EL (cell line): ENCODE measurements at places on chromosomes 3 and 15.
A peak's percentile ranks its signal among the peaks of the same experiment; 100 is the strongest.

DNA sequence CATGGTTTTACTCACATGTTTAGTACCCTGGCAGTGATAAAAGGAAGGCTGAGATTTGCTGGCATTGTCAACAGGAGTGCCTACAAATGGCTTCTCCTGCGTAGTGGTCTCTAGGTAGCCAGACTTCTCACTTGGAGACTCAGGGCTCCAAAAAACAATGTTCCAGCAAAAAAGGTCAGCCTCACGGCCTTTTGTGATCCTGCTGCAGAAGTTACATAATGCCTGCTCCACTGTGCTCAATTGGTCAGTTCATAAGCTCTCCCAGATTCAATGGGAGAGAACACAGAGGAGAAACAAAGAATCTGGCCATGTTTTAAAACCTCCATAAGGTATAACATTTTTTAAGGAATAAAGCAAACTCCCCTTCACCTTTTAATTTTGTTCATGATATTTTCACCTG lies 76.1 kb upstream of the CMSS1 start:
- DNase-seq: no peak

GRCh38 chr3:4580346-4581123 lies 87.4 kb downstream of the ITPR1 start:
- DNase-seq: no peak

DNA sequence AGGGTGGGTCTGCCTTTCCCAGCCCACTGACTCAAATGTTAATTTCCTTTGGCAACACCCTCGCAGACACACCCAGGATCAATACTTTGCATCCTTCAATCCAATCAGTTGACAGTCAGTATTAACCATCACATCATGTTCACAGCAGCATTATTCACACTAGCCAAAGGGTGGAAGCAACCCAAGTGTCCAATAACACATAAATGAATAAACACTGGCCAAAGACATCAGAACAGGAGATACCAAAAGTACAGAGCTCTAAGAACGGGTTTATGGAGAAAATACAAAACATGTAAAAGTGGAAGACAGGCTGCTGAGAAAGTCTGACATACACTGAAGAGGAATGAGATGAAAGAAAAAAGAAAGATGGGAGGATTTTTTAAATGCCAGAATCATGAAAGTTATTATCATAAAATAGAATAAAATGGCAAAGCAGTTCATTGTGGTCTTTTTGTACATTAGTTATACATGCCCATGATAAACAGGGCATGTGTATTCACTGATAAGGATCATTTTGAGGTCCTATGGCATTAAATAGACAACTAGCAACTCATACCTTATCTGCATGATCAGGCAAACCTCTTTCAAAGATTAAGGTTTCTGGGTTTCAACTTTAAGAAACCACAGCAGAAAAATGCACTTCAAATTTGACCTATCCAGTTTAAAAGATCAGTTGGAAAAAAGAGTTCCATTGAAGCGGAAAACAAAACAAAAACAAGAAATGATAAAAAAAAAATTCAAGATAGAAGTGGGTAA lies 22.9 kb downstream of the DNAAF4 start:
- DNase-seq: no peak

DNA sequence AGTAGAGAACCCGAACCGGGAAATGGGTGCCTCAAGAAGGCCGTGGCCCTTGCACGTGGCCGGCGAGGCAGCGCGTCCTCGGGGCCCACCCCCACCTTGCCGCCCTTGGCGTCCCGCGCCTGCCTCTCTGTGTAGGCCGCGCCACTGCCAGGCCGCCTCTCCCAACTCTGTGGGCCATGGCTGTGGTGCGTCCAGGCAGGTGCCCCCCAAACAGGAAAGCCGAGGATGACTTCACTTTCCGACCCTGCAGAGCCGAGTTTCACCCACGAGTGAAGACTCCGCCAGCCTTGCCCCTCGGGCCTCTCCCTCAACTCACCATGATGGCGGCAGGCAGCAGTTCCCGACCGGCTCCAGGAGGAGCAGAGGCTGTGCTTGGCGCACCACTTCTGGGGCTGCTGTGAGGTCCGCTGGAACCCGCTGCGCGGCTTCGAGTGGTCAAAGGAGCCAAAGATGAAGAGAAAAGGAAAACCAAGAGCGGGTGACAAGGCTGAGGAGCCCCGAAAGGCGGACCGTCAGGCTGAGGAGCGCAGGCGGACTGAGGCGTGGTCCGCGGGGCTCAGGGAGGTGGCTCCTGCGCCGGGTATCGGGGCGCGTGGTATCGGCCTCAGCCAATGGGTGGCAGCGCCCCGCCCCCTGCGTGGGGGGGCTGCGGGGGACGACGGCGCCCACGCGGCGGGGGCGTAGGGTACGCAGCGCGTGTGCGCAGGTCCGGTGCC lies at the start of gene DAZL:
TSS of gene DAZL (minus strand) at position 537 of the 716 bp plus-strand sequence. CDS start at position 319, 218 bp downstream.
- no peak for DNase-seq

- DNase-seq: peak; percentile 26
Measured at GRCh38 chr3:63967675-63968611, 55.4 kb downstream of the PSMD6 start.

GRCh38 chr15:89628301-89628700 lies 27.0 kb downstream of the KIF7 start:
- no peak for DNase-seq

GRCh38 chr15:62740141-62741004 lies 302.2 kb upstream of the TPM1 start:
- DNase-seq: peak; percentile 30

DNA sequence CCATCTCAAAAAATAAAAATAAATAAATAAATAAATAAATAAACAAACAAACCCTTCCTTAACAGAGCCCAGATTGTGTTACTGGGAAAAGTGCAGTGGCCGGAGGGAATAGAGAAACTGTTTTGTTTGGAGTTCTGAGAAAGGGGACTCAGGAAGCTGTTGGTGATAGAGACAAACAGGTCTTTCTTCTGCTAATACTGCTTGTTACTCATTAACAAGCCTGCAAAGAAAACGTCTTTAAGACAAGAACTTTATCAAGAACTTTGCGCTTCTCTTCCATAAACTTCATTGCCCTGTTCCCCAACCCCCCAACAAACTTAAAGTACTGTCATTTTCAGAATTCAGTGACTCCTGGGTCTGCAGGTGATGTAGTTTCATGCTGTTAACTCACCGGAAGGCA lies 68.8 kb upstream of the GSK3B start:
- DNase-seq: no peak

DNA sequence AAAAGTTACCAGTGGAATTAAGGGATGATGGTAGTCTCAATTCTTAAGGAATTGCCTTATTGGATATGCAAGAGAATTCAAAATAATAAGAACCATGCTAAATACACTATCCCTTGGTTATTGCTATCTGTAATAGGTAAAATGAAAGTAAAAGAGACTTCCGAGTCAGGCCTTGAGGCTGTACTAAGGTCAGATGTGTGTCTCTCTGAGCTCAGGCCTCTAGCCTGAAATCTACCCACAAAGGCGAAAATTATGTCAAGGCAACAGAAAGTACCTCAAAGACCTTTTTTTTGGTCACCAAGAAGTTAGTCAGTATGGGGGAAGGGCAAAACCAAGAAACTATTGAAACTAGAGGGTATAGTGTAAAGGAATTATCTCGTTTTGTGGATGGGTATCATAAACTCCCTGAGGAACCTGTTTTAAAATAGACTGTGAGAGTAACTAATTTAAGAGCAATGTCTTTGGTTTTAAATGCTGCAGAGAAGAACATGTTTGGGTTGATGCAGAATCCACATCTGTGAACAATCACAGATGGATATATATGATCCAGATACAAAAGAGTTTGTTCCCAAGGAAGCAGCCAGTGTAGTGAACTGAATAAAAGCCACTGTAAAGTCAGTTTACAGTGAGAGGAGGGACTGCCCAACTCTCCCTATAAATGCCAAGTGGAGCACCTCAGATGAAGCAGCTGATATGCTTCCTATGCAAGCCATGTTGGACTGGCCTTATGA lies 382.3 kb upstream of the SEMA6D start:
- no peak for DNase-seq

DNA sequence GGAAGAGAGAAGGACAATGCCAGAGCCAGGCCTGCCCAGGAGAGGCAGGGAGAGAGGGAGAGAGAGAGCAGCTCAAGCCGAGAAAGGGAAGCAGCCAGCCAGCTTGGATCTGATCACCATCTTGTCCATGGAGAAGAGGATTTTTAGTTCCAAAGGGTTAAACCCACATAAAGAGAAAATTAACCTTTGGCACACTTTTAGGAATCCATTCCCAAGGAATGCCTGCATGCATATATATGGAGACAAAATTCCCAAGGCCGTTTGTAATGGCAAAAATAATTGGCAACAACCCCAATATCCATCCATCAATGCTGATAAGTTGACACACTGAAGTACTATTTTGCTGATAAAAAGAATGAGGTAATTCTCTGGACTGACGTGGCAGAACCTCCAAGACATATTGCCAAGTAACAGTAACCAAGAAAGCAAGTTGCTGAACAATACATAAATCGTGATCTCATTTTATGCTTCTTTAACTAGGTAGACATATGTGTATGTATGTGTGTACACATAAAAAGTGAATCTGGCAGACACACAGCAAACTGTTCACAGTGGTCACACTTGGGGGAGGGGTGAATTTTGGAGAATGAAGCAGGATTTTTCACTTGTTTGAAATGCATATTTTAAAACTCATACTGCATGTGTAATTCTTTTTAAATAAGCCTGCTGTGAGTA lies 7.5 kb upstream of the STRA6 start:
- peak; percentile 50 for DNase-seq

- no peak for DNase-seq
Measured at GRCh38 chr15:74136814-74137536, 6.6 kb downstream of the ISLR2 start.

- DNase-seq: no peak
Measured at GRCh38 chr15:73946046-73946721, 19.9 kb downstream of the LOXL1 start.

- DNase-seq: no peak
Measured at GRCh38 chr3:53089511-53089910, 40.7 kb downstream of the RFT1 start.

- DNase-seq: no peak
Measured at GRCh38 chr3:31945738-31946052, 35.4 kb downstream of the OSBPL10 start.

GRCh38 chr15:55740359-55740878 lies 2.5 kb downstream of the PRTG start:
- DNase-seq: no peak

DNA sequence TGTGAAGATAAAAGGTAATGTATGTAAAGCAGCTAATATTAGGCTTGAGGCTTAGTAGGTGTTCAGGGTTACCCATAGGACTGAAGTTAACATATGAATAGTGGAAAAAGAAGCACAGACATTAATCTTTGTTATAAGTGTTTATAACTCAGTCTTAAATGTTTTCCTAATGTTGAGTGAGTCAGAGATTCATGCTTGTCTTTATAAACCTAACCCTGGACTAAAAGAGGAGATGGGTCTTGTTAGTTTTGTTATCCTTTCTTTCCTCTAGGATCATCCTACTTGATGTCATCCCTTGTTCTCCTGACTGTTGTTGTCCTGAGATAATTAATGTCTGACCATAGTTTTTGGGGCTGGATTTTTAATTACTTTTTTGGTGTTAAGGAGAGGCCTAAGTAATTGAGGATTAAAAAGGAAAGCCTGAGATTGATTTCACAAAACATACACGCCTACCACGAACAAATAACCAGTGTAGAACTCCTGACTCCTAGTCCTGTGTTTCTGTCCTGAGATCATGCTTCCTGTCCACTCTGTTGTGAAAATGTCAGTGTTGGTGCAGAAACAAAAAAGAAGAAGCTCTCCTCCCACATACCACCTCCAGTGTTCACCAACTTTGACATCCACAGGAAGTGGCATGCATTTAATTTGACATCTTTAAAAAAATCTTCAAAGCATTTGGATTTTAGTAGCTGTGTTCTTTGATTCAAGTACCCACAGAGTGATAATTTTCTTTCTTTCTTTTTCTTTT lies 8.4 kb downstream of the MITF start:
- peak; percentile 79 for DNase-seq

DNA sequence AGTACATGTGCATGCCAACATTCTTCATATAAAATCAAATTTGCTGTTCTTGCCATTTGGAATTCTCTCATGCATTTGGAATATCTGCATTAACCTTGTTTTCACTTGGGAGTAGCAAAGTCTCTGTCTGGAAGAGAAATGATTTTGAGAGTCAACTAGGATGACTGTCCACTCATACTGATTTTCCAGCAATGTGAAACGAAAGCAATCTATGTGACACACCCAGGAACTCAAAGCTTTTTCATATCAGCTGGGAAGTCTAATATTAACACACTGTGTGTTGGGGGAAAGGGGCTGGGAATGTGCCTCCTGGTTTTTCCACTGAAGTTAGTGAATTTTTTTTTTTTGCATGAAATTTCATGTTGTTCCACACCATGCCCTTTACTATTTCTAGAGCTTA lies 124.9 kb downstream of the DUT start:
- no peak for DNase-seq

DNA sequence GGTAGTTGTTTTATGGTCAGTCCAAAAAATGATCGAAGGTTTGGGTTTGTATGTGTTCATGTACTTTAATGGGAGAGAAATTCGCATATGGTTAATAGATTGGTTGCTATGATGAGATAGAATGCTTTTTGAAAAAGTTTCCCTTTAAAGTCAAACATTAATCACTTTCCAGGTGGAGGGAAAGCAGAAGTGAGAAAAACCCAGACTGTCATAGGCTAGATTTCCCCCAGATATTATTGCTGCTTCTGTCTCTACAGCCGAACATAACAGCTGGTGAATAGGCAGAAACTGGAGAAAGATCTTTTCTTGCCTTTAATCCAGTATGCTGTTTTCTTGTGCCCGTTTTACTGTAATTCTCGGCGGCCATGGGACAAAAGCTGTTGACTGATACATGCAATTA lies 287.6 kb downstream of the SOX2 start:
- DNase-seq: no peak

- no peak for DNase-seq
Measured at GRCh38 chr15:37446921-37447320, 346.6 kb upstream of the MEIS2 start.

DNA sequence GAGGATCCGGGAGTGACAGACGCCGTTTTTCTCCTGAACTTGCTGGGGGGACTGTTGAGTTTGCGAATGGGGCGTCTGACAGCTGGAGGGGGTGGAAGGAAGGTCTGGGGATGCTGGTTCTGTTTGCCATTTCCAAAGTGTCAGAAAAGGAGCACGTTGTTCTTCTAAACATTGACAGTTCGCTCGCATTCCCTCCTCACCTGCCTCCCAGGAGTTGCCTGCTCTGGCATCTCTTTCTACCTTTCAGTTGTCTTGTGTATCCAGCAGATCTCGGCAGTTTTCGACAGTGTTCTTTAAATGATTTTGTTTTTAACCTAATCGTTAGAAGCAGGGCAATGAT lies 829 bp downstream of the SELENOT start:
- DNase-seq: no peak
